ENCODE measurements at places on chromosomes 2 and 18.
A peak's percentile ranks its signal among the peaks of the same experiment; 100 is the strongest.

DNA sequence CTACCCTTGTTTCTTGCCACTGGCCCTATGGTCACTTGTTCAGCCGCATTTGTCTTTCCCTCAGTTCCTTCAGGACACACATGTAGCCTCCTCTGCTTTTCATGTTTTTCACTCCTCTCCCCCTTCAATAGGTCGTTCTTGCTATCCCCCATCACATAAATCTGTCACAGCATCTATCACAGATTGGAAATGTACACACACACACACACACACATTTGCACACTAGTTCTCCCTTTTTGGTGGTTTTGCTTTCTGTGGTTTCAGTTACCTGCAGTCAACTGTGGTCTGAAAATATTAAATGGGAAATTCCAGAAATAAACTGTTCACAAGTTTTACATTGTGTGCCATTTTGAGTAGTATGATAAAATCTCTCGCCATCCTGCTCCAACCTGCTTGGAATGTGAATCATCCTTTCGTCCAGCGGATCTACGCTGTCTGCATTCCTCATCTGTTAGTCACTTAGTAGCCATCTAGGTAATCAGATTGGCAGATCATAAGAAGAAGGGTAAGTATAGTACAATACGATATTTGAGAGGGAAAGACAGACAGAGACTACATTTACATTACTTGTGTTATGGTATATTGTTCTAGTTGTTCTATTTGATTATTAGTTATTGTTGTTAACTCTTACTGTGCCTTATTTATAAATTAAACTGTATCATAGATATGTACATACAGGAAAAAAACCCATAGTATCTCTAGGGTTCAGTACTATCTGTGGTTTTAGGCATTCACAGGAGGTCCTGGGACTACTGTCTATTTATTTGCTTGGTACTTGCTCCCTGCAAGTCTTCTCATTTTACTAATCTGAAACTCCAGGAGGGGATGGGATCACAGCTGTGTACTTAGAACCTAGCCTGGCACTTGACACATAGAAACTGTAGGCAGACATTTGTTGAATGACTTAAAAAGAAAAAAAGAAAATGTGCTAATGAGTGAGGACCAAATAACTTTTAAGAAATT, 86.1 kb upstream of the PNPT1 start:
- no peak for DNase-seq

DNA sequence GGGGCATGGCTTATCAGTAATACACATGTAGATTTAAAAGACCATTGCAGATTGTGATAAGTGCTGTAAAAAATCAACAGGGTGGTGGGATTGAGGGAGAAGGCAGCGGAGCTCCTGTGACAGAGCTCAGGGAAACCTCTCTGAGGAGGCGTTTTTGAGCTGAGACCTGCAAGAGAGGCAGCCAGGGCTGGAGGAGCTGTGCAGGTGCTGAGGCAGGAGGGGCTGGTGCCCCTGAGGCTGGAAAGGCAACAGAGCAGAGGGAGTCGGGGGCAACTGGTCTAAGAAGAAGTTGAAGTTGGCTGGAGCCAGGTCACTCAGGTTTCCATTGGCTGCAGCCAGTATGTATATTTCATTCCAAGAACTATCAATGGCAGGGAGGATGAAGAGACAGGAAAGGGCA, 47.6 kb downstream of the KLHL29 start:
- no peak for DNase-seq

- DNase-seq: peak; percentile 28
These were observed 30.0 kb upstream of the RAB1A start for GRCh38 chr2:65159906-65160305.

- peak; percentile 25 for DNase-seq
These were observed 83.6 kb downstream of the FARSB start for GRCh38 chr2:222572264-222572721.

DNA sequence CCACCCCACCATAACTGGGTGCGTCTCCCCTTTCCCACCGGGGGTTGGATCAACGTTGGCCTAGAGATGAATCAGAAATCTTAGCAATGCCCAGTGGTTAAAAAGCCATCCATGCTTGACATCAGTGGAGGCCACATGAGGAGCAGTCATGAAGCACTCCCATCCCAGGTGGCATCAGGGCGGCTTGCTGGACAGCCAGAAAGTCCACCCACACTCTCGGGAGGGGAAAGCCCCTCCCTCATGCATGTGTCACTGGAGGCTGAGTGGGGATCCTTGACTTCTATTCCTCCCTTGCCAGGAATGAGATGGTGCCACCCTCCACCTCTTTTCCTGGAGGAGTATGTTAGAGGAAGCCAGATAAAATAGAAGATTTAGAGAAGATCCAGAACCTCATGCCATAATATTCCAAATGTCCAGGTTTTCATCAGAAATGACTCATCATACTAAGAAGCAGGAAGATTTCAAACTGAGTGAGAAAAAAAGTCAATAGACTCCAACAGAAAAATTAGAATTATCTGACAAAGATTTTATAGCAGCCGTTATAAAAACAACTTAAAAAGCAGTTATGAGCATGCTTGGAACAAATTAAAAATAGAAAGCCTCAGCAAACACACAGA, 507.1 kb upstream of the ID2 start:
- no peak for DNase-seq

DNA sequence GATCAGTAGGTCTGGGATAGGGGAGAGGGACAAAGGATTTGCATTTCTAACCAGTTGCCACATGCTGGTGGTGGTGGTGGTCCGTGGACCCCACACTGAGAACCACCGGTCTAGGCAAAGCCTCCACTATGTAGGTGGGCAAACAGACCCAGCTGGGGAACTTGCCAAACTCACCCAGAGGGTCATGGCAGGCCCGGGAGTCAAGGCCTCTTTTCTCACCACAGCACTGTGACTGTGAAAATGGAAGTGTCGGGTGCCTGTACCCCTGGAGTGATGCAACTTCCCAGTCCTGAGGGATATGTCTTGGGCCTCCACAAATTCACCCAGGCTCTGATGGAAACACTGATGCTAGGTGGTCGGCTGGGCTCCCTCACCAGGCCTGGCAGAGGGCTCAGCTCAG, 101.2 kb upstream of the SMAD2 start:
- peak; percentile 23 for DNase-seq

DNA sequence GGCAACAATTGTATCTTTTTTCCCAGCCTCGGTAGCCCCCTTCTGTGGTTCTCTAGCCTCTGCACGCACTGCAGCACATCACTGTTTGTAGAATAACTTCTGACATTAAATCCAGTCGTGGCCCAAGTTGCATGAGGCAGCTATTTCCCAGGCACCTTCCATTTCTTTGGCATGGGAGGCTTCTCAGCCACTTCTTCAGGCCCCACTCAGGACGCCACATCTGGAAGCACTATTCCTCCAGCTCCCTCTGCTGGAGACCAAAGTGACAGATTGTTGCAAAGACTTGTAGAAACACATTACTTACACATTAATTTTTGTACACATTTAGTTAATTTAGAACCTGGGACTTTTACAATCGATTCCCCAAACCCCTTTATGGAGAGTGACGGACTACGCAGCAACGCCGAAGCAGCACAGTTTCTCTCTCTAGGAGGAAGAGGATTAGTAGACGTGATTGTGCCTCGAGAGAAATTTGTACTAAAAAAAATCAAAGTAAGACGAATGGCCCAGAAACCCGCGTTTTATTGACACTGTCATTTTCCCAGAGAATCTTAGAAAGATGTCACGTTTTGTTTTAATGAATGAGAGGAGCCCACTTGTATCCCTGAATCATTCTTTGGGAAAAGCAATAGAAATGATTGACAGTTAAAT, 57.8 kb upstream of the RGPD5 start:
- peak; percentile 75 for DNase-seq

DNA sequence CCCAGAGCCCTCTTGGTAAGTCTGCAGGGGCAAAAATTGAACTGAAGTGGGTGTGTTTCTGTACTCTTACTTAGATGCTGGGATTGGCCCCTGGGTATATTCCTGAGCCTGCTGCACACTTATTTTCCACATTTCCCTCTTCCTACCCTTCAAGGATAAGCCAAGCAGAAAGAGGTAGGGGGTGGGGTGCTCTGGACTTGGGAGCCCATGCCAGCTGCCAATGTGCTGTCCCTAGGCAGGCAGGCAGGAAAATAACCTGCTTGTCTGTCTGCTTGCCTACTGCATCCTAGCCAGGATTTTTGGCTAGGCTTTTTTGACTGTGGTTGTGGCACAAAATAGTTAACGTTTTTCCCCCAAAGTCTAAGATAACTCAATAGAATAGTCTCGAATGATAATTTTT, 234.3 kb downstream of the ALK start:
- DNase-seq: no peak

DNA sequence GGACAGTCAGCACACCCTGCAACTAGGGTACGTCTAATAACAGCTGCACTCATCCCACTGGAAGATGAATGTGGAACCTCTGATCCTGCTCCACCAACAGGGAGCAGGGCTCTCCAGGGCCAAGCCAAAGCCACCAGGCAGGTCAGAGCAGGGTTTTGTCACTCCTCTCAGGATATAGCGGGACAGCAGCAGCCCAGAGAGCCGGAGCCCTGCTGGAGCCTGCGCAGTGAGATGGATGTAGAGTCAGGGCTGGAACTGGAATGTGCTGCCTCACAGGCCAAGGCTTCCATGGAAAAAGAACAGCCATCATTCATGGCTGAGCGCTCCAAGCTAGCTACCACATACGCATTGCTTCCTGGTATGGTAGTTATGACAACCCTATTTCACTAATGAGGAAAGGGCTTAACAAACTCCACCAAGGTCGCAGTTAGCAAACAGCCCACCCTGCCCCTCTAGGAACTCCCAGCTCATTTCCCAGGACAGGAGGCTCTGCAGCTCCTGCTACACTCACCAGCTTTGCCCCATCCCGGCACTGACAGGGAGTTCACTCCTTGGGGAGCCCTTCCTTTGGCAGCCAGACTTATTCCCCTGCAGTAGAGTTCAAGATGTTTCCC, 85.2 kb downstream of the HS1BP3 start:
- no peak for DNase-seq

DNA sequence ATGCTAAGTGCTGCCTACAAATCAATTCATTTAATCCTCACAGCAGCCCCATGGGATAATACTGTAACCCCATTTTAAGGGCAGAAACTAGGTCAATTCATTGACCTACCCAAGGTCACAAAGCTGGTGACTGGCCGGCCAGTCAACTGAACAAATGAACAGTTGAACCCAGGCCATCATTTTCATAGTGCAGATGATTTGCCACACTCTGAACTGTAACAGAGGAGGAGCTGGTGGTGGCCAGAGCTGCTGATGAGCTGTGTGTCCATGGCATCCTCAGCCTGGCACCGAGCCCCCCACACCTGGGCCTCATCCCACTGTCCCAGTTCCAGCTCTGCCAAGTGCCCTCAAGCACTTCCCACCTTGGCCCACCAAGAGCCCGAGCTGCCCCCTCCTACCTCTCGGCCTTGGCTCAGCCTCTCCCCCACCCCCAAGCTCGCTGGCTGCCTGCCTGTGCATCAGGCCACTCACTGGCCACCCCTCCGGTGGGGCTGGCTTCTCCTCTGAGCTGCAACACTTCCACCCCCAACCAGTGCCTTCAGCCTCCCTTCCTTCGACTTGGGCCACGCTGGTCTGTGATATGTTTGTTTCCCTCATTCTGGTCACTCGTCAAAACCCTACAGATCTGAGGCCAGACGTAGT, 58.4 kb downstream of the ATOH8 start:
- DNase-seq: peak; percentile 34

DNA sequence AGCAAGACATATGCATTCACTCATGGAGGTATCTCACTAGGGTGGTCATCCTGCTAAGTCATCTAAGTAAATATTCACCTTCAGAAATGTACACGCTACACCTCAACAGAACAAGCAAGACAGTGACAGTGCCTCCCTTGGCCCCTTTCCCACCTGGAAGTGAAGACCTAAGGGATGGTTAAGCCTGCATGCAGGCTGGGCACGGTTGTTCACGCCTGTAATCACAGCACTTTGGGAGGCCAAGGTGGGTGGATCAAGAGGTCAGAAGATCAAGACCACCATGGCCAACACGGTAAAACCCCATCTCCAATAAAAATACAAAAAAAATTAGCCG, 4.4 kb downstream of the LIMS2 start:
- no peak for DNase-seq

GRCh38 chr2:137700681-137701080, 263.6 kb upstream of the HNMT start:
- DNase-seq: no peak
